NCI-H510A (cell line): ENCODE measurements at places on chromosomes 5 and 9.

DNA sequence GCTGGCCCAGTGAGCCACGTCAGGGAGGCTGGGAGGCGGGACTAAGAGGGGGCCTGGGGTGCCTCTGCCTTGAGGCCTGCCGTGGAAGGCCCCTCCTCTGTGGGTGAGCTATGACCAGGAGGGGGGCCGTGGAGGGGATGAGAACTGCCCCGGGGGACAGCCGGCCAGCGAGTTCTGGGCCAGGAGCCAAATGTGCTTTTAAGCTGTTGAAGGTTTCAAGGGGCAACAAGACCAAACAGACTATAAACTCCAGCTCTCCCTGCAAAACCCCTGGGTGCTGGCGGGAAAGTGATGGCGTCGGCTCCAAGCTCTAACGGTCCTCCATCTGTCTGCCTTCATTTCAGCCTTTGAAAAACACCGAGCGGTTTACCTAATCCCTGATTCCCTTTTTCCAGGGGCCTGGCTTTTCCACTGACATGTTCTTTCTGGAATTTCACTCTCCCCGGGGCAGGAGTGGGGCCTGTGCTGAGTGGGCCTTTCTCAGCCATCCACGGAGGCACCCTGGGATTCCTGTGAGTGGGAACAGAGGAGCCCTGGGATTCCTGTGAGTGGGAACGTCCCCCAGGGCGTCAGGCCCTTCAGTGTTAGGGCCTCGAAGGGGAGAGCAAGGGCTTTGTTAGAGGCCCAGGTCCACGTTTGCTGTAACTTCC, 65.6 kb downstream of the COL5A1 start:
- no peak for DNase-seq

- DNase-seq: no peak
Measured at GRCh38 chr5:94433397-94434163, 184.8 kb downstream of the KIAA0825 start.

DNA sequence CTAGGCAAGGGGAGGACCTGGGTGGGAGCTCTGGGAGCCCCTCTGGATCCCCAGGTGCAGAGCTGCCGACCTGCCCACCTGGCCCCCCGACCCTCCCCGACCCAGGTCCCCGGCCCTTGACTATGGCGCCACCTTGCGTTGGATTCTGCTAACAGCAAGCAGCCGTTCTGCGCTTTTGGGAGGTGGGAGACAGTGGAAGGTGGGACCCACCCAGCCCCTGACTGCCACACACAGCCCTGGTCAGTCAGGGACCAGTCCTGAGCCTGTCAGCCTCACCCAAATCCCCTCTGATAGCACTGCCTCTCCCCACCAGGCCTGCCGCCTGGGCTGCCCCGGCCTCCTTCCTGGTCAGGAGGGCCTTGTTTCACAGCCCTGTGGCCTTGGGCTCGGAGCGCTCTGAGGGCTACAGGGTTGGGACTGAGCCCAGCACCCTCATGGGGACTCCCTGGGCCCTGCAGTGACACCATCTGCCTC, 77.9 kb downstream of the HMCN2 start:
- no peak for DNase-seq

DNA sequence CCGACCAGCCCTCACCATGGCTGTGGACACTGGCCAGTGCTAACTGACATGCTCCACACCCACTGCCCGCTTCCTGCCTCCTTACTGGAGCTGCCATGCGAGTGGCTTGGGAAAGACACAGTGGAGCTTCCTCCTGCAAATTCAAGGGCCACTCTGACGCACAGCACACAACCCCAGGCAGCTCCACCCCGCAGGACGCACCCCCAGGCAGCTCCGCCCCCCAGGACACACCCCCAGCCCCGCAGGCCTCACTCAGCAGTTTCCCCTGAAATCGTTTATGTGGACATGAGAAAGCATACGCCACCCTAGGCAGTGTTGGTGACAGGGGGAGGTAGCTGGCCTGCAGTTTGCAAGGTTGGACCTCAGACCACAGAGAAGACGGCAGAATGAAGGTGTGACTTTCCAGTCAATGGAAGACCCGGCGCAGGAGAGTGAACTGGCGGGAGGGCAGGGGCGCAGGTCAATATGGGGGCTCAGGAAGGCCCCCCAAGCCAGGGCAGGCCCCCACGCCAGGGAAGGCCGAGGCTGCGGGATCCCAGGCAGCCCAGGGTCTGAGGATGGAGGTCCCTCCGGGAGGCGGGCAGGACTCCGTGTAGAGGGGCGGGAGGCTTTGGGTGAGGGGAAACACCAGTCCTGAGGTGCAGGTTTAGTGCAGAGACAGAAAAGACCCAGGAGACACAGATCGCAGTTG, 21.6 kb downstream of the LPCAT1 start:
- DNase-seq: no peak

- DNase-seq: no peak
Measured at GRCh38 chr9:77752554-77752953, 104.4 kb upstream of the GNA14 start.

DNA sequence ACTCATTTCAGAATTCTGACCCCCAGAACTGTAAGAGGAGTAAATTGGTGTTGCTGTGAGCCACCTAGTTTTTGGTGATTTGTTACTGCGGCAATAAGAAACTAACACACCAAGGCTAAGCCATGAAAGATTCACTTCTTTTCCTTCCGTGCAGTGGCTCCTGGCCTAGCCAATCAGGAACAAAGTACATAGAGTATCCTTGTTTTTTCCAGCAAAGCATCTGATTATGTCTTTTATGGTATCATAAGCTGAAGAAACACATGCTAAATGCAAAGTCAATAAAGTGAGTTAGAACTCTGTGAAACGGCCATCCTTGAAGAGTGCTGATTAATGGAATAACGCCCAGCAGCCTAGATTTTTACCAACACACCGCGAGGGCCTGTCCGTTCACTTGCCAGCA, 11.4 kb downstream of the RNF130 start:
- DNase-seq: no peak

GRCh38 chr5:169751490-169751889, 114.4 kb downstream of the DOCK2 start:
- no peak for DNase-seq

DNA sequence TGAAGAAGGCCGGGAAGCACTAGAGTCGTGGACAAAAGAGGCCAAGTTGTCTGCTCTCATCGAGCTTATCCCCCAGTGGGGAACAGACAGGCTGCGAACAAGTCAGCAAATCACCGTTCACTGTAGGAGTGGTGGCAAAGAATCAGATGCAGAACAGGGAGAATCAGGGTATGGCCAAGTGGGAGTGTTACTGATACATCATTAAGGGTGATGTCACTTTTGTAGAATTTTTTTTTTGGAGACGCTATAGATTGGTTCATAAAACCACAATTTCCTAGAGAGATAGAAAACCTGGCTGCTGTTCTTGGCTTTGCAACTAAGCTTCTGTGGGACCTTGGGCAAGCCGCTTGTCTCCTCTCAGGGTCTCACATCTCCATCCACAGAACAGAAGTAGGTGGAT, 21.3 kb downstream of the SPRY4 start:
- DNase-seq: no peak

- DNase-seq: no peak
Measured at GRCh38 chr5:25974451-25974850, 1063.9 kb downstream of the CDH9 start.

GRCh38 chr5:143247134-143247815, 156.2 kb downstream of the NR3C1 start:
- no peak for DNase-seq

- no peak for DNase-seq
Measured at GRCh38 chr9:28539434-28540070, 966.3 kb upstream of the C9orf72 start.

DNA sequence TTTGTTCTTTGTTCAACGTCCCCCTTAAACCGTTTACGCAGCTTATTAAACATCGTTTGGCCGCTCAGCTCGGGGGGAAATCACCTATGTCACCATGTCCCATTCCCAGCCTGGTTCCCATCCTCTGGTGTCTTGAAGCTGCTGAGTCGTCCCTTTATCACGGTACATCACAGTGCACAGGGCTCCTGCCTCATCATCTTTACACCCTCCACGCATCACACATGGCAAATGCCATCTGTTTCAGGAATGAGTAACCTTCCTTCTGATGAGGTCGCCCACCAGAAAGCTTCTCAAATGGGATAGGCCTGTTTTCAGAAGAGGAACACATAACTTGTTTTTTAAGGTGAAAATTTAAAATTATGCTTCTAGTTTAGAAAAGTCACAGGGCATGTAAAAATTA, 7.9 kb upstream of the LHX6 start:
- DNase-seq: no peak

DNA sequence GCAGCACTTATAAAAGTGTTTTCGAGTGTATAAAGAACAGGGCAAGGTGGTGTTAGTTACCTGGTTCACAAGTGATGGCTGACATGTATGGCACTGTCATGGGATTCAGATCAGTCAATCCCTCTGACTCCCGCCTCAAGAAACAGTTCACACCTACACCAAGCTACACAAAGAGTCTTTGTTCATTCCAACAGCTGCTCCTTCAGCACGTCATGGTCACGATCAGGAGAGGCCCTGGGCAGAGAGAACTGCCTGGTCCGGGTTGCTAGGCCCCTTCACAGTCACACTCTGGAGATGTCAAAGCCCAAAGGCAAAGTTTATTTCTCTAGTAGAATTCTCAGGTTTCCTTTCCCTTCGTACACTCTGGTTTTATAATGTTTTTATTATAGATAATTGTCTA, 426.7 kb downstream of the ZSWIM6 start:
- DNase-seq: no peak

- DNase-seq: no peak
Measured at GRCh38 chr9:77865385-77866047, 166.1 kb downstream of the GNAQ start.

DNA sequence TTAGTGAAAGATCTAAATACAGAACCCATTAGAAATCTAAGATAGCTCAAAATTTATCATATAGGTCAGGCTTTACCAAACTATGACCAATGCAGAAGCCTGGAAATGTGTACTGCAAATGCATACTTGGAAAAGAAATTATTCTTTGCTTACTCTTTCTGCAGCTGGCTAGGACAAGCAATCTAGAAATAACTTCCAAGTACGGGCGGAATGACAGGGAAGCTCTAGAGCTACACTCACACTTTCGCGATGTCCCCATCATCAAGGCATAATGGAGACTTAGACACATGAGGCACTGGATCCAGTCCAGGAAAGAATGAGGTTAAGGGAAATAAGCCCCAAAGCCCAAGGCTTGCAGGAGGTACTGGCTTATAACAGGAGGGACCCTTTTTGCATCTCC, 22.4 kb upstream of the MAP1B start:
- DNase-seq: no peak

GRCh38 chr5:23820765-23821471, 313.5 kb downstream of the PRDM9 start:
- no peak for DNase-seq

- no peak for DNase-seq
Measured at GRCh38 chr5:126975796-126976195, 54.6 kb downstream of the MARCHF3 start.

DNA sequence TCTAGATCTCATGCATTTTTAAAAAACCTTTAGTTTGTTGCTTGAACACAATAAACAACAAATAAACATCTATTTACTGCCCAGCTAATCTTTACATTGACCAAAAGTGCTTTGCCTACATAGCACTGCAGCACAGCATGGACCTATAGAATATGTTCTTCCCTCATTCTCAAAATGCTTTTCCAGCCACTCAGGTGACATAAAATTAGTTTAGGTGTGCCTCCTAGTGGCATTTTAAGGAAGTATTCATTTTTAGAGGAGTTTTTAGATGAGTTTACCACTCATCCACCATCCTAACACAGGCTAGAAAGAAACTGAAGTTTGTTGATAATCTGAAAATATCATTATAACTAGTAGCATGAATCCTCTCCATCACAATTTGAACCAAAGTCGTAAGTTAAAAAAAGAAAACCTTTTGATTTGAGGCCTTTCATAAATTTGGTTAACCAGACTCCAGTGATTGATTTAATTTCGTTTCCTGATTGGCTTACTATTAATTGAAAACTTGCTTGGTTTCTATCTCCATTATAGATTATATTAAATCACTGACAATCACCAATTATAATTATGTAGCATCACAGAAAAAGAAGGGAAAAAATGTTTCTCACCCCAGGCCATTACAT, 12.6 kb downstream of the PLGRKT start:
- DNase-seq: no peak

DNA sequence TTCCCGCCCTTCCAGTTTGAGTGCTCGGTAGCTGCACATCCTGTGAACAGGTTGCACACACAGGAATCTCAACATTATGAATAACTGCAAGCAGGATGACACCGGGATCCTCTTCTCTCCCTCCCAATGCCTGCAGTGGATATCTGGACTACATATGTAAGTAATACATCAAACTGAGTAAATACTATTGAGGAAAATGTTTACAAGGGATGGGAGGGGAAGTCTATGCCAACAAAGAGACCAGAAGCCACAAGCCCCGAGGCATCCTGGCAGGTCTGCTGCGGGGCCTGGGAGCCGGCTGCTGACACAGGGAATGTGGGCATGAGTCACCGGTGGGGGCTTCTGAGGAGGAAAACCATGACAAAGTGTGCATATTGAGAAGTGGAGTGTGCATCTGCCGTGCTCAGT, 8.6 kb upstream of the ANKRD33B start:
- peak; percentile 10 for DNase-seq

DNA sequence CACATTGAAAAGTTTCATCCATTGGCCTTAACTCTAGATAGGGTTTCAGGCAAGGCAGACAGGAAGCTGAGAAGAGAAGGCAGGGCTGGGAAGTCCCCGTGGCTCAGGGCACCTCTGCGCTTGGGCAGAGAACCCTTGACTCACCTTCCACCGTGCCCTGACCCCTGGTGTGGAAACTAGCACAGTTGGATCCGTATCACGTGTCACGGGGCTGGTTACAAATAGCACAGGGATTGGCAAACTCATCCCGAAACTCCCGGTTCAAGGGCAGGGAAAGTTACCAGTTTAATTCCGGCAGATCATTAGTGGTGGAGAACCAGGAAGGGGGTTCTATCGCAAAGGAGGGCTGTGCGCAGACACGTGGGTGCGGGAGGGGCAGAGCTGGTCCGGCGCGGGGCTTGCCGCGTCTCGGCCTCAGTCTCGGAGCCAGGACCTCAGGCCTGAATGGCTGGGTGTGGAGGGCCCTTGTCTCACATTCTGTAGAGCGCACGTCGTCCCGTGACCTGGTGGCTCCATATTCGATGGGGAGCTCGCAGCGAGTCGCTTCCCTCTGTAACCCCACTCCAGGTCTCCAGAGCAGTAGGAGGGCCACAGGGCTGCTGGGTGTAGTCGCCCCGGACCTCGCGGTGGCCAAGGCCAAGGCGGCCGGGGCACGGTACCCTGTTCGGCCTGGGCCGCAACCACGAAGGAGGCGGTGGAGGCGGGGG, 771 bp upstream of the TMEM171 start:
- DNase-seq: no peak

DNA sequence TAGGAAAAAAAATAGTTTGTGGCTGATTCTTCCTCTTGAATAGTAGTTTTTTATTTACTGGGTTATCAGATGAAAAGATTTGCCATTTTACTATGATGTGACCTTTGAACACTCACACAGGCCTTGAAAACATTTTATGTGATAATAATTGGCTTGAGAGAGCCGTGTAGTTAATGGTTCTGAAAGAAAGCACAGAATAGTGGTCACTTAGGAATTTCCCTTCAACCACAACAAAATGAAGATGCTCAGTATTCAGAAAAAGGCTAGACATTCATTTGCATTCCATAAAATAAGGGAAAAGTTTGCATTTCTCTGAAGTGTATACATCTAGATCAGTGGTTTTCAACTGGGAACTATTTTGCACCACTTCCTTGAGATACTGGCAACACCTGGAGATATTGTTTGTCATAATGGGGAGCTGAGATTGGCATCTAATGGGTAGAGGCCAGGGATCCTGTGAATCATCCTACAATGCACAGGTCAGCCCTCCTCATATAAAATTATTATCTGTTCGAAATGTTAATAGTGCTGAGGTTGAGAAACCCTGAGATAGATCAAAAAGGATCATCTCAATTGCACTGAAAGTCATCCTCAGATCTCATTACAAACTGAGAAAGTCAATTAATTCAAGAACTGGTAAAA, 446.4 kb upstream of the CCNG1 start:
- no peak for DNase-seq
